ENCODE measurements at places on chromosomes 7 and 10.
A peak's percentile ranks its signal among the peaks of the same experiment; 100 is the strongest.

DNA sequence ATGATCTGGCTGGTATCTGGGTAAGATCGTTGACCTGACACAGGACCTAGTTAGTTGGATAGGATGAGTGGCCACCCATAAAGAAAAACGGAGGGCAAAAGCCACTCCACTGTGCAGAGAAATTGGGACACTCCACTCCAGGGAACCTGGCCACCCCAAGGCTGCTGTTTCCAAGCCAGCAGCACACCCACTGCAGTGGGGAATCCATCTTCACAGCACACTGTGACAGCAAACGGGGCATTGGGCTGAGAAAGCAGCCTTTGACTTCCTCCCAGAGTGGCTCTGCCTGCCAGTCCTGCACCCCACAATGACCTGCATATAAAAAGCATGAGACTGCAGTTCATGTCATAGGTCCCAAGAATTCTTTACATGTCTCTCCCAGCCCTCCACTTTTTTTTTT lies 52.9 kb downstream of the MTPN start:
- DNase-seq: peak; percentile 9

- peak; percentile 7 for DNase-seq
These were observed 124.8 kb downstream of the CPED1 start for GRCh38 chr7:121113288-121113687.

DNA sequence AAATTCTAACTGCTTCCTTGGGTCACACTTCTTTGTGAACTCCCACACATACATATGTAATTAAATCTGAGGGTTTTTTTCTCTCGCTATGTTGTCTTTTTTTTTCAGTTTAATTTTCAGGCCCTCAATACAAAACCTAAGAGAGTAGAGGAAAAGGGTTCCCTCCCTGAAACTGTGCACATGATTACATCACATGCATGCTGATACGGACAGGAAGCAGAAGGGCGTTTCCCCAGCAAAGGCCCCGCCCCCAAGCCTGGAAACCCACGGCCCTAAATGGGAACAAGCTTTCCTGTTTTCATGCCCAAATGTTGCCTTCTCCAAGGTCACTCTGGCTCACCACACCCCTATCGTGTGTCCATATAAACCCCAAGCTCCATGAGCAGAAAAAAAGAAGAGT lies 115.4 kb downstream of the TEX36 start:
- DNase-seq: no peak

DNA sequence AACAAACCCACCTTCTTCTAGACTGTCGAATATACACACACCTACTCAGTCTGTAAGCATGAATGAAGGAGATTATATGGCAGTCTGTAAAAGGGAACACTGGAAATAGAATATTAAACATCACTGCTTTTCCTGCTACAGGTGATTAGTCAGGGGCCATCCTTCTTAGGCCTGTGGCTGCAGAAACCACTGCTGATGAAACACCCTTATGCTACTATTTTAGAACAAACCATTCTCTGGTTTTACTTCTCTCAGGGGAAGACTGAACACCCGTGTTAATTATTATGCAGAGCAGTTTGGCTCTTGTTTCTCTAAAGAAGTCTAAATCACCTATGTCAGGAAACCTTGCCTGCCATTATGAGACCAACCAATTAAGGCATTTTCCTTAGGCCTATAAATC lies 351.1 kb upstream of the KLF6 start:
- DNase-seq: no peak

GRCh38 chr10:128113026-128113425 lies 13.2 kb downstream of the MKI67 start:
- no peak for DNase-seq

GRCh38 chr10:79268161-79268601 lies 79.1 kb upstream of the PPIF start:
- DNase-seq: peak; percentile 73

GRCh38 chr7:114787556-114787955 lies 134.3 kb upstream of the MDFIC start:
- DNase-seq: no peak

GRCh38 chr10:18949391-18949790 lies 99.2 kb upstream of the MALRD1 start:
- DNase-seq: no peak

- DNase-seq: no peak
These were observed 291.6 kb upstream of the KIAA1217 start for GRCh38 chr10:23917251-23917840.

DNA sequence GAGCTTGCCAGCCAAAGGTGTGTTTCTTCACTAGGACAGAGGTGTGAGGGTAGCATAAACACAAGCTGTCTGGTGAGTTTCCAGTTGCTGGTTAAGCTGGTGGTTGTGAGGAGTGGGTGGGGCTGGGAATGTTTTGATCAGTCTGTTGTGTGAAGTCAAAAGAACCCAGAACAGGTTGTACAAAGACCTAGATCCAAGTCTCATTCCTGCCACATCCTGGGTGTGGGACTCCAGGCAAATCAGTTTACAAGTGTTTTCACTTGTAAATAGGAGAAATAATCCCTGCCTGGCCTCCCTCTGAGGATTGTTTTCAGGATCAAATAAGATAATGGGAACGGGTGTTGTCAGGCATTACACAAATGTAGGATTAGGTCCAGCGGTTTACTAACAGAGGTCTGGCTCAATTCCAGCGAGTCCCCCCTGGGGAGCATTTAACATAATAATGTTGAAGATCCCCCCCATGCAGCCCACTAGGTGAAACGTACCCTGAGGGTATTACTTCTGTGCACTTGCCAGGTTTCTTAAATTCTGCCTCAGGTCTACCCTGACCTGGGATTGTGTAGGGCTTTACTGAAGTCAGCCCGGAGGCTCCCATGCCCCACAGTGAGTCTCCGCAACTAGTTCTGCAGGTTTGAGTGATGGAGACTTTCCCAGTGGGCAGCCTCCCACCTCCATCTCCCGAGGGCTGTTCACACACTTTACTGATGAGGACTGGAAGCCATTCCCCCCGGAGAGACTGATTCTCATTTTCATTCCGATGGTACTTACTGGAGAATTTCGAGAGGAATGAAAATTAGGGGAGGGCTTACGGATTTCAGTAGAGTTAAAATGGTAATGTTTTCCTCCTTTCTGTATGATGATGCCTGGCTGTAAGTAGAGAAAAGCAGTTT lies 2.7 kb upstream of the FRAT2 start:
- DNase-seq: no peak

Data from EL (cell line).